ENCODE measurements at places on chromosomes 2 and 18.

- DNase-seq, result no peak
Observed at GRCh38 chr2:210190345-210190744, 19.1 kb upstream of the KANSL1L start.

- no peak for DNase-seq
Observed at GRCh38 chr2:73020306-73020656, 51.2 kb downstream of the SFXN5 start.

DNA sequence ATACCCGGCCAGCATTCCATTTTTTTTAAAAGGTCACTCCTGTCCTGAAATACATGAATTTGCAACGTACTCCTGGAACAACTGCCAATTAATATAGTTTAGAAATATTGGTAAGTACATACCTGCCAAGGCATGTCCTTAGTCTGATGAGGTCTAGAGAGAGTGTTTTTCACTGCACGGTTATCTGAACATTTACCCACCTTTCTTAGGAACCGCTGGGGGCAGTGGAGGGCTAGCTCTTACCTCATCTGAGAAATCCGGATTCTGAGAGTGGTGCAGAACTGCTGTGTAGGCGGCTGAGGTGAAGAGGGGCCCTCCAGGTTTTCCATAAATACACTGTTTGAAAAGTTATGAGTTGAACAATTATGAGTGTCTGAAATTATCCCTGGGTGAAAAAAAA is 133.1 kb upstream of the CCDC195 start:
- no peak for DNase-seq

- DNase-seq, result no peak
Observed at GRCh38 chr2:3636586-3637310, 21.3 kb upstream of the ALLC start.

GRCh38 chr18:63155910-63156773 is 163.4 kb downstream of the BCL2 start:
- no peak for DNase-seq

DNA sequence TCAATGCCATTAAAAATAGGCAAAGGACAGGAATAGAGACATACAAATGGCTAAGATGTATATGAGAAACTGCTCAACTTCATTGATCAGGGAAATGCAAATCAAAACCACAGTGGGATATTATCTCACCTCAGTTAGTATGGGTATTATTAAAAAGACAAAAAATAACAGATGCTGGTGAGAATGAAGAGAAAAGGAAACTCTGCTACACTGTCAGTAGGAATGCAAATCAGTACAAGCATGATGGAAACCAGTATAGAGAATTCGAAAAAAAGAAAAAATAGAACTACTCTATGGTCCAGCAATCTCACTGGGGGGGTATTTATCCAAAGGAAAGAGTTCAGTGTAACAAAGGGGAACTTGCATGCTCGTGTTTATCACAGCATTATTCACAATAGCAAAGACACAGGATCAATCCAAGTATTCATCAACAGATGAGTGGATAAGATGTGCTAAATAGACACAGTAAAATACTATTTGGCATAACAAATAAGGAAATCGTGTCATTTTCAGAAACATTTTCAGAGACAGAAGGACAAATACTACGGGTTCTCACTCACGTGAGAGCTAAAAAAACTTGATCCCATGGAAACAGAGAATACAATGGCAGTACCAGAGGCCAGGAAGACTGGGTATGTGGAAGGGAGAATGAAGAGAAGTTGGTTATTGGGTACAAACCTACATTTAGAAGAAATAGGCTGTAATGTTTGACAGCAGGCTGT is 60.6 kb downstream of the CCDC74A start:
- DNase-seq, result peak; percentile 70

GRCh38 chr2:3857576-3857975 is 154.2 kb downstream of the DCDC2C start:
- no peak for DNase-seq

DNA sequence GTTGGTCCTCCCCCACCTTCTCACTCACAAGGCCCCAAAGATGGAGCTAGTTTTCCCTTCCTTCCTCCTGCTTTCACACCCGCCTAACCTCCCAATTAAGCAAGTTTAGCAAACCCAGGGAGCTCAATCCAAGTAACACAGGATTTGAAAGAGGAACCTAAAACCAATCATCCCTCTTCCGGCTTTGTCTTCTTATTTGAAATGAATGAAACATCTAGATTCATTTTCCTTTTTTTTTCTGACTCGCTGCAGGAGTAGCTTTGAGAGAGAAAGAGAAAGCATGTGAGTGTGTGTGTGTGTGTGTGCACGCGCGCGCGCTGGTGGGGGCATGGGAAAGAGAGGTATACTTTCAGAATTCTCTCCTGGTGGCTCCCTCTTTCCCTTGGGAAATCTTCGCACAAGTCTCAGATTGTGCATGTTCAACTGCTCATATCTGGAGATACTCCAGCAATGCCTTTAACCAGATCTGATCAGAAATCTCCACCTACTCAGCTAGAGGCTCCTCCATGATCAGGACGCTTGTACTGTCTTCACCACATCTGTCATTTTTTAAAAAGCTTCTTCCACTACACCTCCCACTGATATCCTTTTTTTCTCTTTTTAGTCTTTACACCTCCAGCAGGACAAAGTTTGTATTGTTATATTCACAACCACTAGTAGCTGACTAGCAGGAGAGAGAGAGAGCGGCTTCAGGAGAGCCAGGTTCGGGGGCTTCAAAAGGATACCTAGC is 1.7 kb downstream of the SLC8A1 start:
- no peak for DNase-seq

DNA sequence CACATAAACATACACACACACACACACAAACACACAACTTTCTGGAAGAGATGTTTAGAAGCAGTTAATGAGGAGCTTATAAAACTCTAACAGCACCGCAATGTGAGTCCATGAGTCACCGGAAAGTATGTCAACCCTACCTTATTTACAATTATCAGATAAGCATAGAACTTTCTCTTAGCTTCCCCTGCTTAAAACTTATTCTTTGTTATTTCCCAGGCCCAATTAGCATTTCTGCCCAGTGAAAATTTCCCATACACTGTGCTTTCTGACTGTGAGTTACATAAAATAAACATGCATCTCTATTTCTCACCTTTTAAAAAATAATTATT is 737.6 kb downstream of the LRP1B start:
- DNase-seq, result no peak

GRCh38 chr2:501130-501529 is 176.1 kb downstream of the TMEM18 start:
- no peak for DNase-seq

GRCh38 chr18:44654573-44654972 is 26.1 kb upstream of the SETBP1 start:
- DNase-seq, result no peak

DNA sequence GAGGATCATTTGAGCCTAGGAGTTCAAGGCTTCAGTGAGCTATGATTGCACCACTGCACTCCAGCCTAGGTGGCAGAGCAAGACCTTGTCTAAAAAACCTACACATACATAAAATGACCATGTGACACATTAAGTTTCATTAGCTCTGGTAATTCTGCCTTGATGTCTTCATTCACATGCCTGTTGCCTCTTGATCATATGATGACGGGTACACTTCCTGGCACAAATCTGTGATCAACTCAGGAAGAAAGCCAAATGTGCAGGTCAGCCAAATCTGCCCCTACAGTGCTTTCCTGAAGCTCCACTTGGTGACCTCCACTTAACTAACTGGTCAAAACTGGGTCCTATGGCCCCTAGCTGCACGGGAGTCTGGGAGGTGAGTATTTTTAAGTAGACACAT is 54.4 kb upstream of the B3GNT7 start:
- no peak for DNase-seq

DNA sequence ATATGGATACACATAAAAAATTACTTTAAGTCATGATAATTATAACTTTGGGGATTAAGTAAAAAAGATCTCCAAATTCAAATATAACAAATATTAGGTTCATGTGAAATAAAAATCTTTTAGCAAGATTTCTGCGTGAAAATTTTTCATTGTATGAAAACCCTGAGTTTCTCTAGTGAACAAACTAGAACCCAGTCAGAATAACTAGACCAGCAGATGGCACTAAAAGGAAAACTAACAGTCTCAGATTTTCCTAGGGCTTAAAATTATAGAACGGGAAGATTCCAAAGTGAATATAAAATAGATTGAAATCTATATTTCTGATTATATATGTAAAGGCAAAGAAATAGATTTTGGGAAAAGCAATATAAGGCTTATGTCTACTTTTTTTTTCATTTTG is 43.3 kb downstream of the TMEM200C start:
- no peak for DNase-seq

GRCh38 chr2:232250246-232251175 is 128.0 kb upstream of the ALPP start:
- DNase-seq, result no peak

- peak; percentile 7 for DNase-seq
Observed at GRCh38 chr2:151713291-151713903, 20.9 kb downstream of the NEB start.

DNA sequence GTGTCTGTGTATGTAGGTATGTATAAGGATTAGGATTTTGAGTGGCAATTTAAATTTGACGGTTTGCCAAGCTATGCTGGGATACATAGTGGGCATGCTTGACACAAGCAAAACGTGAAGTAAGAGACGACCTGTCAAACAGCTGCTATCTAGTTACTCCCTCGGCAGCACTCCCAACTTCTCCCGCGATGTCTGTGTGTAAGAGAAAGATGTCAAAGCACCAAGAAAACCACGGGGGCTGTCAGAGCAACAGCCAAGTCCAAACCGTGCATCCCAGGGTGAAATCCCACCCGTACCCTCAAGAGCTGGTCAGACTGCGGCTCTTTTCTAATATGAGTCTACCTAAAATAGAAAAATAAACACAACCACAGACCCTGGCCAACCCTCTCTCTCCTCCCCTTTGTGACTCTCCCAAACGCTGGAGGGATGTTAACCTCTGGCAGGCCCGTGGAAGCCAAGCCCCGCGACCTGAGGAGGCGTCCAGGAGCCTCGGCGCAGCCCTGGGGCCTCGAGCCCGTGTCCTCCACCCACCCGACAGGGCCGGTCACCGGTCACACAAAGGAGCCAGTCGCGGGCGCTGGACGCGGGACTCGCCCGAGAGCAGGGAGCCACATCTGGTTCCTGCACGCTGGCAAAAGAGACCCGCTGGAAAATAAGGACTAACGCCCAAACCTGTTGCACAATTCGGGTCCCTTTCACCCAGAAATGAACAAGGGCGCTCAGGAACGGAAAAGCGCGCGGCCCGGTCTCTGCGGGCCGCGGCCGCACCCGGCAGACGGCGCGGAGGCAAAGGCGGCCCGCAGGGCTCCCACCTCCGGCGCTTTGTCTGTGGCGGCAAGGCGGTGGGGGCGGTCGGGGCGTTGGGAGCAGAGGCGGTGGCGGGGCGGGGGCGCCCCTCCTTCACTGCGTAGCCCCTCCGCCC is 925 bp downstream of the SESTD1 start:
- peak; percentile 65 for DNase-seq

- DNase-seq, result no peak
Observed at GRCh38 chr2:26344581-26345282, 1.2 kb upstream of the SELENOI start.

GRCh38 chr2:218834685-218835084 is 3.1 kb upstream of the PRKAG3 start:
- no peak for DNase-seq

DNA sequence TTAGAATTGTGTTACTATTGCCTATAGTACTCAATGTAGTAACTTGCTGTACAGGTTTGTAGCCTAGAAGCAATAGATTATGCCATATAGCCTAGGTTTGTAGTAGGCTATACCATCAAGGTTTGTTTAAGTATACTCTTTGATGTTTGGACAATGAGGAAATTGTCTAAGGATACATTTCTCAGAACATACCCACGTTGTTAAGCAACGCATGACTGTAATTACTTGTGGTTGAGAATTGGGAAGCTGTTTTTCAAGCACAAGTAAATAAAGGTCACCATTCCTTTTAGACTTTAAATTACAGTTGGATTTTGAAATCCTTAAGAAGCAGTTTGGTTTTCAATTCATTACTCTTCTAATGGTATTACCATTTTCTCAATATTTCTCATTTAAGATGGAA is 89.8 kb upstream of the KCNH7 start:
- DNase-seq, result no peak

DNA sequence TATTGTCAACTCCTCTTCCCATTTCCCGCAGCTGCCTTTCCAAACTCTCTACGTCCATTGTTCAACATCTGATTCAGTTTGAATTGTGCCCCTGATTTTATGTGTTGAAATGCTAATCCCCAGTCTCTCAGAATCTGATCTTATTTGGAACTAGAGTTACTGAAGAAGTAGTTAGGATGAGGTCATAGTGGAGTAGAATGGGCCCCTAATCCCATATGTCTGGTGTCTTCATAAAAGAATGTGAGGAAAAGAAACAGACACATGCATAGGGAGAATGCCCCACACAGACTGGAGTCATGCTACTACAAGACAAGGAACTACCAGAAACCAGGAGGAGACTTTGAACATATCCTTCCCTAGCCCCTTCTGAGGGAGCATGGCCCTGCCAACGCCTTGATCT is 99.2 kb downstream of the LRP1B start:
- no peak for DNase-seq

DNA sequence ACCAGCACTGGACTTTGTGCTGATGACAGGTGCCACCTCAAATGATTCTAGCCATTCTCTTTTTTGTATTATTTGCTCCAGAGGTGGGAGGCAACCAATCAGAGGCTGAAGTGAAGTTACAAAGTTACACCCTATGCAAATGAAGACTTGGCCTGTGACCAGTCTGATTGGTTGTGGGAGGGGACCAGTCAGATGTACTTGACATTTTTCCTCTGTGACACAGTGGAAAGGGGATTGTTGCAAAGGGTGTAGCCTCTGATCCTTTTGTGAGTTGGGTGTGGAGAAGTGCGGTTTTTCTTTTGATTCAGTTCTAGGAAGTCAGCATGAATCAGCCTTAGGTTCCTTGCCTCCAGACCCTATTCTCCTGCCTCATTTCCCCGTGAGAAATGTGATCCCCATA is 244.0 kb downstream of the ARL6IP6 start:
- DNase-seq, result no peak

DNA sequence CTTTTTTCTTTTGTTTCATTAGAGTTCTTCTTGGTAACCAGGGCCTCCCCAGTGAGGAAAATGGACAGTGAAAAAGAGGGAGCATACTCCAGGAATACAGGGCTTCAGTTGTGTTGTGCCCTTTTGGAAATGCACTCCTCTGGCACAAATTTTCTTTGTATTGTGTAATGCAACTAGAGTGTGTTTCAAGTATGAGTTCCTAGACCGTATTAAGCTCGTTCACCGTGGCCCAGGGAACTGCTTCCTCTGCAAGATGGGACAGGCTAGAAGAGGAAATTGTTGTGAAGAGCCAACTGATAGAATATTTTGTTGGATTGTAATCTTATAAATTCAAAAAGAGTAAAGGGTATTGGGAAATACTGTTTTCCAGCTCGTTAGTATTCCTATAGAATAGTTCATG is 137.2 kb upstream of the TTC39C start:
- no peak for DNase-seq
